ENCODE measurements at places on chromosomes 5 and 9. TPM values are rescaled to one million over a fixed set of nuclear protein-coding genes. Genes with fewer than 3 reads are reported as not detected.

SH3TC2 gene
- 0.24 TPM for total RNA-seq

PCDHAC2 gene
- total RNA-seq = not detected

OR1Q1 gene
- not detected for total RNA-seq

PROP1 gene
- not detected for total RNA-seq

ARL14EPL gene
- total RNA-seq = not detected

CATSPER3 gene
- 1.1 TPM for total RNA-seq

SEC61B gene
- total RNA-seq = 96.2 TPM

IL7R gene
- 143 TPM for total RNA-seq

- H3K36me3 ChIP-seq = no peaks in the 10 kb centered on the region
- no peak overlapping the region for H3K4me3 ChIP-seq
- no peak for DNase-seq
- H3K4me1 ChIP-seq = no peaks in the 10 kb centered on the region
- no peak overlapping the region for H3K27ac ChIP-seq
Measured at GRCh38 chr9:6538666-6539071, 106.9 kb downstream of the GLDC start.

DNA sequence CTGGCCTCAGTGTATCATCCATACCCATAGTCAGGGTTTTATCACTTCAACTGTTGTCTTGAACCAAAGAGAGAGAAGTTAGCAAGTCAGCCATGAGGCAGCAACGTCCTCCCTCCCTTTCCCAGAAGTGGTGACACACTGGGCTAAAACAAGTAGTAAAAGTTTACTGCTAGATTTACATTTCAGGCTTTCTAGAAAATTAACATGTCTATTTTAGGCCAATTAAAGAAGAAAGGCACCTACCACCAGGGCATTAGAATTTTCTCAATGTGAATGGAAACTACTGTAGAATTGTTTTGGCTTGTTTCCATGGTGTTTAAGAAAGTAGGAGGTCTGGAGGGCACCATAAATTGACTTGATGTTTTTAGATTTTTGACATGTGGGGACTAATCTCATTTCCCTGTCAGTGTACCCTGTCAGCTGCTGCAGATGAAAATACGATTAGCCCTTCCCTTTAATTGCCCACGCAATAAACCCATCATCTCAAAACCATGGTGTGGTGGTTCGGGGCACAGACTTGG, 121.8 kb upstream of the ELL2 start:
- H3K4me1 ChIP-seq = peaks cover 57% of the 10 kb centered on the region
- peak overlapping the region; percentile 98 for H3K27ac ChIP-seq
- no peaks in the 10 kb centered on the region for H3K36me3 ChIP-seq
- peaks cover 24% of the 10 kb centered on the region for H3K27me3 ChIP-seq
- peak; percentile 25 for DNase-seq

- no peaks in the 10 kb centered on the region for H3K27me3 ChIP-seq
- H3K27ac ChIP-seq = no peak overlapping the region
- H3K36me3 ChIP-seq = no peaks in the 10 kb centered on the region
- DNase-seq = no peak
- H3K4me3 ChIP-seq = no peak overlapping the region
Measured at GRCh38 chr5:130870691-130871090, 294.4 kb downstream of the HINT1 start.

- H3K27me3 ChIP-seq = peaks cover 17% of the 10 kb centered on the region
- H3K4me1 ChIP-seq = peaks cover 19% of the 10 kb centered on the region
- H3K27ac ChIP-seq = no peak overlapping the region
Measured at GRCh38 chr5:6269925-6270324, 108.4 kb downstream of the MED10 start.

GRCh38 chr9:127059030-127059429, 63.4 kb downstream of the ANGPTL2 start:
- no peak overlapping the region for H3K27ac ChIP-seq
- peaks cover 19% of the 10 kb centered on the region for H3K4me1 ChIP-seq
- no peaks in the 10 kb centered on the region for H3K27me3 ChIP-seq
- no peaks in the 10 kb centered on the region for H3K36me3 ChIP-seq
- no peak overlapping the region for H3K4me3 ChIP-seq

- no peaks in the 10 kb centered on the region for H3K4me1 ChIP-seq
- no peaks in the 10 kb centered on the region for H3K36me3 ChIP-seq
- no peak for DNase-seq
- H3K4me3 ChIP-seq = no peak overlapping the region
Measured at GRCh38 chr5:162603443-162604070, 536.0 kb downstream of the GABRG2 start.

DNA sequence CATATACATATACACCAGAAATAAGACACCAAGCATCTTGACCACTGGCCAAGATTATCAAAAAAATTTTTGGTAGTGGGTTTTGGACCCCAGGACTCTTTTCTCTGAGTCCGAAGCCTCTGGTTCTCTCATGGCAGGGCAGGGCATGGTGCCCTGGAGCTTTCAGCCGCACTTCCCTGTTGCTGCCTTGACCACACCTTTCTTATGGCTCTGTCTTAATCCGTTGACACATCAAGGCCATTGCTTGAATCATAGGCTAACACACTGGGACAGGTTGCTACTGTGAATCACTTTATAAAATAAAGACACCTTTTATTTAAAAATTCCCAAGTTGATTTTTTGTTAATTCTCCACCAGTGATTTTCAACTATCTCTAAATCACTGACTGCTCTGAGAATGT, 45.4 kb upstream of the CAST start:
- no peak overlapping the region for H3K4me3 ChIP-seq
- H3K4me1 ChIP-seq = peaks cover 5% of the 10 kb centered on the region
- H3K27me3 ChIP-seq = peaks cover 23% of the 10 kb centered on the region
- no peaks in the 10 kb centered on the region for H3K36me3 ChIP-seq
- DNase-seq = no peak

DNA sequence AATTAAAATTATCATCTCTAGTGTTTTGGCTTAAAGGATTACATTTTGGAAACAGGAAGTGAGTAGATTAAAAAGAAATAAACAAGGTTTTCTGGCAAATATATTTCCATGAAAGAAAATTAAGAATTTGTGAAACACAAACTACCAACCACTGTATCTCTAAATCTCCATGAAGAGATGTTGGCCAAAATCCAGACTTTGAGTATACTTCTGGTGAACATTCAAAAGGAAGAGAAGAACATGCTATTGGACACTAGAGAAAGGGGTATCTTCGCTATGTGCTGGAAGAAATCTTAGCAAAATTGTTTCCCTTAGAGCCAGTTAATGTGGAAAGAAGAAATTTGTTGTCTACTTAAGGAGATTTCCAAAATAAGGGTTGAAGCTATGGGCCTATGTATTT, 710.4 kb upstream of the CTNND2 start:
- H3K27ac ChIP-seq = no peak overlapping the region
- no peak for DNase-seq
- H3K4me3 ChIP-seq = no peak overlapping the region
- no peaks in the 10 kb centered on the region for H3K27me3 ChIP-seq

GRCh38 chr5:166032601-166033000, 2258.8 kb upstream of the WWC1 start:
- DNase-seq = no peak
- H3K27me3 ChIP-seq = no peaks in the 10 kb centered on the region

- no peaks in the 10 kb centered on the region for H3K36me3 ChIP-seq
- H3K27me3 ChIP-seq = no peaks in the 10 kb centered on the region
- no peak overlapping the region for H3K4me3 ChIP-seq
- no peak for DNase-seq
Measured at GRCh38 chr9:137482094-137482781, 23.1 kb upstream of the NSMF start.
